ENCODE measurements at places on chromosomes 1 and 21.

GRCh38 chr1:20883766-20884165 lies 96.7 kb upstream of the HP1BP3 start:
- peak; percentile 34 for DNase-seq

DNA sequence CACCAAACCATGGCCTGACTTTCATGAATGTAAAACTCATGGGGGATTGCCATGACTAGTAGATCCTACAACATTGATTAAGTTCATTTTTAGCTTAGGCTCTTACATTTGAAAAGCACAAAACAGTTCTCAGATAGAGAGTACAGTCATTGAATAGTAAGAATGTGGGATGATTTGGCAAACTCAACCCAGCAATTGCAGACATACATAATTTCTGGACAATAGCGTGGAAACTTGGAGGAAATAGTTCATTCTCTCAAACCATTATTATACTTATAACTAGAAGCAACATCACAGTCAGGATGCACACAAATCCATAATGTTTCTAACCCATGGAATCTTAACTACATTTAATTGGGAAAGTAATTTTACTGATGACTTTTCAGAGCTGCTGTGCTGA lies 598.2 kb downstream of the LMO4 start:
- DNase-seq, result no peak

DNA sequence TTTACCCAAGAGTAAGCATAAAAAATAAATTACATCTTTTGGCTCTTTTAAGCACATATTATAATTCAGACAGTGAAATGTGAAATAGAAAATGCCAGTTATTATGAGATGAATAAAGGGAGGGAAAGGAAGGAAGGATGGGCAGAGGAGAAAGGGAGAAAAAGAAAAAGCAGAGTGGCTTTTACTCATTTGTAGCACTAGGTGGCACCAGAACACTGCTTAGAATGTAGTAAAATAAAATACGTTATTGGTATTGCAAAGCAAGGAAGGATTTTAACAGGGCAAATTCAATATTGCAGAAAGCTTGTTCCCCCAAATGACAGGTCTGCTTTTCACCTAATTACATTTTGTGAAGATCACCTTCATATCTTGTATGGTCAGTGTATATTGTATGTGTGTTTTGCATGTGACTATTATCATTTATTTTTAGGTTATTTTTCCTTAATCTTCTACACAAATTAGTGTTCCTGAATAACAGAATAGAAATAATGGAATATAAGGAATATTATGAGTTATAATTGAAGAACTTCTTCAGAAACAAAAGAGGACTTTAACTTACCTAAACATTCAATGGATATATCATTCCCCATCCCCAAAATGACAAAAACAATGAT lies 9.1 kb upstream of the PCNX2 start:
- peak; percentile 44 for DNase-seq

DNA sequence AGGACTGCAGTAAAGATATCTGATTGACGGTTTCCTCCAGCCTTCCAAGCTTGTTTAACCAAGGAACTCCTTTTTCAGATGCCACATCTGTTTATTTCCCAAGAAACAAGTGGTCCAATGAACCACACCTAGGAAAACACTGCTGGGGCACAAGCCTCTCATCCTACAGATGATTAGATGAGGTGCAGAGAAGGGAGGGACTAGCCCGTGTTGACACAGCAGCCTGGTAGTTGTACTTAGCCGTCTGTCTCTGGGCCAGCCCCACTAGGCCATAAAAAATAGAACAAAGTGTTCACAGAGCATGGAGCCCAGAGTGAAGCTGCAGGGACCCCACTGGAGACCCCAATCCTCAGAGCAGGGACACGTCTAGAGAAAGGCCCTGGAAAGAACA lies 32.1 kb downstream of the LRP8 start:
- no peak for DNase-seq

GRCh38 chr1:3943806-3944577 lies 43.9 kb upstream of the C1orf174 start:
- no peak for DNase-seq

DNA sequence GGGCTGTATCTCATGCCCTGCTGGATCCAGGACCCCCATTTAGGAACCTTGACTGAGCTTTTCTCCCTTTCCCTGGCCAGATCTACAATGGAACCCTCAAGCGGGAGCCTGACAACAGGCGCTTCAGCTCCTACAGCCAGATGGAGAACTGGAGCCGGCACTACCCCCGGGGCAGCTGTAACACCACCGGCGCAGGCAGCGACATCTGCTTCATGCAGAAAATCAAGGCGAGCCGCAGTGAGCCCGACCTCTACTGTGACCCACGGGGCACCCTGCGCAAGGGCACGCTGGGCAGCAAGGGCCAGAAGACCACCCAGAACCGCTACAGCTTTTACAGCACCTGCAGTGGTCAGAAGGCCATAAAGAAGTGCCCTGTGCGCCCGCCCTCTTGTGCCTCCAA lies 29.8 kb downstream of the PKP1 start:
- no peak for DNase-seq
